ENCODE measurements at places on chromosomes 4 and X. TPM values are rescaled to one million over a fixed set of nuclear protein-coding genes. Genes with fewer than 3 reads are reported as not detected.

DNA sequence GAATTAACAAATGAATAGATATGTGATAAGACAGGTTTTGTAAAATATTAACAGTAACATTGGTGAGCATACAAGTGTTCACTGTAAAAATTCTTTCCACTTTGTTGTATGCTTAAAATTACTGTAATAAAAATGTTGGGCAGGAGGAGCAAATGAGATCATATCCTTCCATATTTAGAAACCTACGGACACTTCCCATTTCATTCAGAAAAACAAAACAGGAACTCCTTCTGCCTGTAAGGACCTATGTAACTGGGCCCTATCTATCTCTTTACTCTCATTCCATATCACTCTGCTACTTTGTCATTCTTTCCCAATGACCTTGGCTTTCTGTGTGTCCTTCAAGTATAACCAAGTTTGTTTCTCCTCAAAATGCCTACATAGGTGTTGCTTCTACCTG is 53.7 kb upstream of the SLC39A8 start:
- DNase-seq: no peak

- no peak for DNase-seq
These were observed 231.3 kb upstream of the STK26 start for GRCh38 chrX:131791608-131792355.

DNA sequence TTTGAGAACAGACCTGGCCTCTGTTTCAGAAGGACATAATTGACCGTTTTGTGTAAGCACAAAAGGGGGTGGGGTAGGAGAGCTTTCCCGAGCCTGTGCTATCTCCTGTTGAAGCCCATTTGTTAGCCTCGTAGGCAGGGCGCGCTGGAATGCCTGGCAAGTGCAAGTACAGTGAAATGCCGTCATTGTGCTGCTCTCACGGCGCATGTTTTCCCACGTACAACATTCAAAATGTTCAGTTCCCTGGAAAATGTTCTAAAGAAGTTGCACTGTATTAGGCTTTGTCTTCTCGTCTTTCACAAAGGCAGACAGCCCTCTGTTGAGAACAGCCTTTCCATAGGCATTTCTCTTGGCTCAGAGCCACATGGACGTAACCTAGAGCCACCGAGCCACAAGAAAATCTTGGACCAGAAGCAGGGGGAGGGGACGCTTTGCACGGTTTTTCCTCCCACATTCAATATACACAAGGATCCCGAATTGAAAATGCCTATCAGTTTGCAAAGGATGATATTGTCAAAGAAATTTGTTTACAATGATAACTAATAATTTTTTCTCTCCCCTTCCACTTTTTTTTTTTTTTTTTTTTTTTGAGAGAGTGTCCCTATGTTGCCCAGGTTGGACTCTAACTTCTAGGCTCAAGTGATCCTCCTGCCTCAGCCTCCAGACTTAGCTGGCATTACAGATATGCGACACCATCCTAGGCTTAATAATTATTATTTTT is 54.6 kb upstream of the RAPGEF2 start:
- DNase-seq: peak; percentile 72

DNA sequence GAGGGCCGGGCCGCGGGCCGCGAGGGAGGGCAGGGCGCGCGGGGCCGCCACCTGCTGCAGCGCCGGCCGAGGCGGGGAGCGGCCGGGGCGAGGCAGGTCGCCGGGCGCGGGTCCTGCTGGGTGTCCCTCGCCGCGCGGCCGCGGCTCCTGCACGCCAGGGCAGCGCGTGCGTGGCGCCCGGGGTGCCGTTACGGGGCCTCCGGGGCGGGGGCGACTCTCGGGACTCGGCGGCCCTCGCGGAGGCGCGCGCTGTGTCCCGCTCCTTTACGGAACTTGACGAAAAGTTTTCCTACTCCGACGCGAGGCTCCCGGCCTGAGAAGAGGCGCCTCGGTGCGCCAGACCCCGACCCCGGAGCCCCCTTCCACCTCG is 329 bp downstream of the TBC1D14 start:
- no peak for DNase-seq

The ARSD gene
- total RNA-seq: 29.6 TPM

The MGARP gene
- total RNA-seq: 0.13 TPM
